Activated effector memory CD4-positive, alpha-beta T cell treated with Interleukin-2 at 50 U/mL for 16 hours (primary cell): ENCODE measurements at places on chromosomes 5 and 9.

GRCh38 chr5:58072300-58072965 lies 387.5 kb downstream of the PLK2 start:
- no peak for DNase-seq

GRCh38 chr5:67019065-67019845 lies 177.3 kb downstream of the CD180 start:
- DNase-seq = no peak

GRCh38 chr9:77764894-77765780 lies 117.0 kb upstream of the GNA14 start:
- no peak for DNase-seq

GRCh38 chr9:129586685-129587084 lies 34.2 kb downstream of the C9orf50 start:
- no peak for DNase-seq

DNA sequence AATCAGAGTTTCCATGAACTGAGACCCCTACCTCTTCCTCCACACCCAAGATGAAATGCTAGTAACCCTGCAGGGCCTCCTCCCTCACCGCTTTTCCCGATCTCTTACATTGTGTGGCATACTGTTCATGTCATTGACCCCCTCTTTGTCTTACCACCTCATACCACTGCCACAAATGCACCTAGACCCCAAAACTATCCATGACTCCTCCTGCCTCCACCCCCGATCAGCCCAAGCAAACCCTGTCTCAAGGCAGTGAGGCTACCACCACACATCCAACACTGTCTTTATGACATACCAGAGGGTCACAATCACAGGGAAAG lies 55.7 kb downstream of the PLAC8L1 start:
- DNase-seq = no peak

- no peak for DNase-seq
Measured at GRCh38 chr9:108119530-108120113, 630.1 kb upstream of the KLF4 start.
